ENCODE measurements at places on chromosomes 13 and 19. TPM values are rescaled to one million over a fixed set of nuclear protein-coding genes. Genes with fewer than 3 reads are reported as not detected.

Gene SIGLEC10
- not detected for total RNA-seq

Gene PSG6
- total RNA-seq = not detected

Gene PRODH2
- not detected for total RNA-seq

Gene MVB12A
- total RNA-seq = 77.1 TPM

Gene ZNF587B
- total RNA-seq = 25.3 TPM

Gene VSIG10L
- 0.19 TPM for total RNA-seq

Gene C19orf33
- not detected for total RNA-seq

Gene DAPK3
- 198 TPM for total RNA-seq

Gene CGB7
- total RNA-seq = not detected

Gene PRR19
- total RNA-seq = 0.98 TPM

Gene ZNF534
- total RNA-seq = not detected

Gene MCEMP1
- not detected for total RNA-seq

Gene CYP4F3
- total RNA-seq = not detected

Gene VWA8
- total RNA-seq = 10.8 TPM

Gene CLIP3
- 4.0 TPM for total RNA-seq

Gene COL4A2
- total RNA-seq = 493 TPM

Gene ZNF112
- total RNA-seq = 6.2 TPM

Gene KIR3DL2
- not detected for total RNA-seq

Gene CD70
- total RNA-seq = not detected

Gene WDR62
- 6.5 TPM for total RNA-seq

Gene SULT2A1
- total RNA-seq = not detected

Gene SYNE4
- 0.19 TPM for total RNA-seq

Gene ICAM4
- total RNA-seq = not detected

Gene ATP4B
- total RNA-seq = not detected

Gene SLC46A3
- total RNA-seq = 3.3 TPM

Gene CADM4
- total RNA-seq = 3.6 TPM
